Daoy (cell line): ENCODE measurements at places on chromosomes 11 and 22. TPM values are rescaled to one million over a fixed set of nuclear protein-coding genes. Genes with fewer than 3 reads are reported as not detected.

GRCh38 chr22:47533961-47534803 lies 771.7 kb downstream of the TBC1D22A start:
- DNase-seq = no peak

GRCh38 chr11:69854713-69855112 lies 35.5 kb upstream of the FGF3 start:
- DNase-seq = peak; percentile 51

GRCh38 chr11:119367661-119368120 lies 13.8 kb downstream of the USP2 start:
- no peak for DNase-seq

Gene LRRC55
- under 0.01 and 0.03 TPM in 2 replicates for total RNA-seq

DNA sequence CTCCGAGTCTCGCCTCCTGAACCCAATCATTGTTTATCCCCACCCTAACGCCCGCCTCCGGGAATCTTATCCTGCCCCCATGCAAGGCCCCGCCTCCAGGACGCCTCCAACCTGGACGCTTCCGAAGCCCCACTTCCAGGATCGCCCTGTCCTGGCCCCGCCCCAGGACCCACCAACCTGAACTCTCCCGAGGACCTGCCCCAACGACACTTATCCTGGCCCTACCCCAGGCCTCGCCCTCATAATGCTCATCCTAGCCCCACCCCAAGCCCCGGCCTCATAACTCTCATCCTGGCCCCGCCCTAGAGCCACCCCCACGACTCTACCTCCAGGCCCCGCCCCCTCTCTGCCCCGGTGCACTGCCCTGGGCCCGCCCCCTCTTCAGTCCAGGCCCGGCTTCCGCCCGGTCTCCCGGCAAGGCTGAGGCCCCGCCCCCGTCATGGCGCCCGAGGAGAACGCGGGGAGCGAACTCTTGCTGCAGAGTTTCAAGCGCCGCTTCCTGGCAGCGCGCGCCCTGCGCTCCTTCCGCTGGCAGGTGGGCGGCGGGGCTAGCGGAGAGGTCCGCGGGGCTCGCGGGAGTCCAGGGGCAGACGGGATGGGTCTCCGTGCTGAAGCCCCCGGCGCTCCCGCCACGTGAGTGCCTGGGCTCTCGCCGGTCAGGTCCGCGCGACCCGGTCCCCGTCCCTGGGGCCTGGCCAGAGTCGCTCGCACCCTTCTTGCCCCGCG lies 45.7 kb upstream of the DEFB108B start:
- peak; percentile 93 for DNase-seq

DNA sequence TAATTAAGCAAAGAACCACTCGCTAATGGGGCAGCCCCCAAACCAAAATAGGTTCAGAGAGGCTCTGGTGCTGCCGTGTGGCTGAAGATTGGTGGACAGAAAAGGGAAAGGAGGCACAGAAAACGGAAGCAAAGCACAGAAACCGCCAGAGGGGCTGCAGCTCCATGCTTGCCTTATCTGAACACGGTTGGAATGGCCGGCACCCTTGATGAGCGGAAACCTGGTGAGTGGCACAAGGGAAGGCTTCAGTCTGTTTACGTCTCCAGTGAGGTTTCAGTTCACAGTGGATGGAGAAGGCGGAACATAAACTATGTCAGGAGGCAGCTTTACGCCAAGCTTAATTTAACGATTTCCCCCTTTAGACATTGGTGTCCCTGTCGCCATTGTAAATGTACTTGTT lies 5.2 kb upstream of the PRR33 start:
- DNase-seq = no peak

DNA sequence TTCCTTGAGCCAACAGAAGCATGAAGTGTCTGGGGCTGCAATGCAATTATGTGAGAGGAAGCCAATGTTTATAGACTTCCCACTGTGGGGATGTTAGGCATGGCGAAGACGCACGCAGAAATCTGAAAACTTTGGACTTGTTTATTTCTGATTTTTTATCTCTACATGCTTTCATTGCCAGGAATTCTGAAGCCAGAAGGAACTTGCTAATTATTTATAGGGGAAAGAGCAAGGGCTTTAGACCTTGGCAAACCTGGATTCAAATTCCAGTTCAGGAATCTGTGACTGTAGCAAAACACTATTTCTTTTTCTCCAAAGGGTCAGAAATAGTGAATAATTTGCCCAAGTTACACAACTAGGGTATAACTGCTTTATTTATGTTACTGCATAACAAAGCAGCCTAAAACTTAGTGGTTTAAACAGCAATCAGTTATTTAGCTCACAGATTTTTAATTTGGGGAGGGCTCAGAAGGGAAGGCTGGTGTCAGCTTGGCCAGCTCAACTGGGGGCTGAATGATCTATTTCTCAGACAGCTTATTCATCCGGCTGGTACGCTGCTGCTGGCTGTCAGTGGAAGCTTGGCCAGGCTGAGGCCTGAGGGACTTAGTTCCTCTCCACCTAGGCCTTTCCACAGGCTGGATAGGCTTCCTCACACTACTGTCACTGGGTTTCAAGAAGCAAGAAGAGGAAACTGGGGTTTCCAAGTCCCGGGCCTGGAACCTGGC lies 1.9 kb upstream of the OR6Q1 start:
- DNase-seq = no peak
